ENCODE measurements at places on chromosomes 3 and 15.

DNA sequence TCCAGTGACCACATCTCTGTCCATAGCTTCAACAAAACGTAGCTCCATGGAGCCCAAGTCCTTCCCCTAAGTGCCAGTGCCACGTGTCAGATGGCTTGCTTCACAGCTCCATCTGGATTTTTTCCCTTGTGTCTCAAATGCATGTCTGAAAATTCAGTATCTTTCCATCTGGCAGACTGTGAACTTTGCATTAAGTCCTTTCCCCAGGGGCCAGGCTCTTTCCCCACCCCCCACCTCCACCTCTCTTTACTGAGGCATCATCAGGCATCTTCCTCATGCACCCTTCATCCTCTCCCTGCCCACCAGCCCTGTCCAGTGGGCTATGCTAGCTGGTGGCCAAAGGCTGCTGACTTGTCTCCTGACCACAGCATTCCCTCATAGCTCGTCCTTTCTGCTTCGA is 53.7 kb downstream of the PDIA5 start:
- DNase-seq, result no peak

DNA sequence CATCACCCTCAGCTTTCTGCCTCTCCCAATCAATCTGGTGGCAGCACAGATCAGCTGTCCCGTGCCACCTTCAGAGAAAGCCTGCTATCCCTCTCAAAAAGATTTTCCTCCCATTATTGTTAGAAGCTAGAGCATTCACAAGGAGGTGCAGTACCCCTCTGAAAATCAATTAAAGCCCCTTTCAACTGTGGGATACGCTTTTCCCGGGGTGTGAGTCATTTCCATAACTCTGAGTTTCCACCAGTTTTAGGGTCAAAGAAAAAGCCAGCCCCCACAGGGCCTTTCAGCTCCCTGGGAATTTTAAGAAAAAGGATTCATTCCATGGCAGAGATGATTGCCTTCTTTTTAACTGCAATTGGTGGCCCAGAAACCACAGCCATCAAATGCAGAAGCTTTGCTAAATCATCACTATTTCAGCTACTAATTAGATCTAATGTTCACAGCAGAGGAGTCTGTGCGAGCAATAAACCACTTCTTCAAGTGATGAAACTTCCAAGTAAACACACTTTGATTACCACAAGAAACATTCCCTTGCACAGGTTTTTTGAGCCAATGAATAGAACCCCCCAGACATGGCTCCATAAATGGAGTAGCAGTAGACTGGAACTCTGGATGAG is 270.0 kb upstream of the TPRG1 start:
- no peak for DNase-seq

- DNase-seq, result no peak
Measured at GRCh38 chr15:92817339-92817886, 82.7 kb upstream of the CHD2 start.

GRCh38 chr15:77417602-77418001 is 2.3 kb downstream of the PEAK1 start:
- DNase-seq, result no peak

DNA sequence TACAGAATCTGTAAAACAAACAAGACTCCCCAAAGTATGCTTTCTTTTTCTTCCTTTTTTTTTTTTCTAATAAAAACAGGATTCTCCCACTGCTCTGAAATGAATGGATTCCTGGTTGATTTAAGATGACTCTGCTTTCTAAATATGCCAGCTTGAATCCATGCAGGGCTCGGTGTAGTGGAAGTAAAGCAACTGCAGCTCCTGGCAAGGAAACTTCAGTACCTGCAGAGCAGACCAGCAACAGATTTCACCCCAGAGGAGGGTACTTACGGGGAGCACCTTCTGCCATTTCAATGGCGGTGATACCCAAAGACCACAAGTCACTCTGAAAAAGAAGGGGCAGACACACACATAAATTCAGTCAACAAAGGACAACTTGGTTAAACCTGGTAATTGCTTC is 150.5 kb upstream of the SLC2A2 start:
- DNase-seq, result no peak

GRCh38 chr3:11195721-11196332 is 41.5 kb downstream of the HRH1 start:
- no peak for DNase-seq

- DNase-seq, result no peak
Measured at GRCh38 chr15:74431645-74432044, 2.1 kb downstream of the SEMA7A start.

- DNase-seq, result no peak
Measured at GRCh38 chr3:138862924-138863775, 28.4 kb upstream of the PIK3CB start.

DNA sequence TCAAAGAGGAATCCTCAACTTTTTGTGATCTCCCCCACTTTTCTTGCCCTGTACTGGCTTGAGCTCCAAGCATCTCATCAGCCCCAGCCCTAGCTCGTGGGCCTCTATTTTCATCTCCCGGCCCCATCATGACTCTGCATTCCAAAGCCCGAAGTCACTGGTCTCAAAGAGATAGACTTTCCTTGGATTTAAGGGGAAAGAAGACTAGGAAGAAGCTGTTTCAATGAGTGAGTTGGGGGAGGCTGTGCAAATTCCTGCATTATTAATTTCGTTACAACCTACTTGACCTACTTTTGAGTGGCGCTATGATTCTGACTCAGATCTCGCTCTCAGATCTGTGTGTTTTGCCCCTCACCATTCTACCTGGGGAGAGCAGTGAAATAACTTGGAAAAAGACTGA is 266.6 kb upstream of the TBL1XR1 start:
- no peak for DNase-seq

DNA sequence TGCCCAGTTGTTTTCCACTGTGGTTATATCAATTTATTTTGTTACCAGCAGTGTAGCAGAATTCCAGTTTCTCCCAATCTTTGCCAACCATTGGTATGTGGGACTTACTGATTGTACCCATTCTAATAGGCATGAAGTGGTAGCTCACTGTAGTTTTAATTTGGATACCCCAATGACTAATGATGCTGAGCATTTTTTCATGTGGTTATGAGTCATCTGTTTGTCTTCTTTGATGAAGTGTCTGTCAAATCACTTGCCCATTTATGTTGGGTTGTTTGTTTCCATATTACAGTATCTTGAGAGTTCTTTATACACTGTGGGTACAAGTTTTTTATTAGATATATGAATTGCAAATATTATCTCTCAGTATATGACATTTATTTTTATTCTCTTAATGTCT is 644.3 kb downstream of the NR2F2 start:
- no peak for DNase-seq

- no peak for DNase-seq
Measured at GRCh38 chr3:52570076-52570475, 33.7 kb downstream of the UQCC5 start.

- no peak for DNase-seq
Measured at GRCh38 chr3:127209155-127209839, 16.4 kb downstream of the PRR23E start.

DNA sequence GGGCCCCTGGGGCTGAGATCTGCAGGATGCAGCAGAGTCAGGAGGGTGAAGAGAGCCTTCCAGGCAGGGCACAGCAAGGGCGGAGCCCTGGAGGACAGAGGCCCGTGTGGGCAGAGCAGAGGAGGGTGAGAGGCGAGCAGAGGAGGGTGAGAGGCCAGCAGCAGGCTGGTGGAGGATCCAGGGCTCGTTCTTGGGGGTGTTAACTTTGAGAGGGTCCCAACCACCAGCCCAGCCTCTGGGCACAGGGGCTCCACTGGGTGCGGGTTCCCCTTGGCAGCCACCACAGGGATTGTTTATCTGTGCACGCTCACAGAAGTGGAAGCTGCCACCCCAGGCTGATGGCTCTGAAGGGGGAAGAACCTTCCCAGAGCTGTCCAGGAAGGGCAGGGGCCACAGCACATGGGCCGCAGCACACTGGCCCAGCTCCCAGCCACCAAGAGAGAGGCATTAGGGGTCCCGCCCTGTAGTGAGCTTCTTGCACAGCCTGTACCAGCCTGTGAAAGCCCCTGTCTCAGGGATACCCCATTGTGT is 9.3 kb upstream of the PLXND1 start:
- no peak for DNase-seq

Measured in NCI-H1436 treated with DMSO at 0.1 percent for 48 hours (cell line).